Mucosa of gallbladder (tissue), 1 donor: ENCODE measurements at places on chromosomes 7 and 10.

- no peak for DNase-seq
Observed at GRCh38 chr7:73870041-73870492, 9.1 kb downstream of the TMEM270 start.

DNA sequence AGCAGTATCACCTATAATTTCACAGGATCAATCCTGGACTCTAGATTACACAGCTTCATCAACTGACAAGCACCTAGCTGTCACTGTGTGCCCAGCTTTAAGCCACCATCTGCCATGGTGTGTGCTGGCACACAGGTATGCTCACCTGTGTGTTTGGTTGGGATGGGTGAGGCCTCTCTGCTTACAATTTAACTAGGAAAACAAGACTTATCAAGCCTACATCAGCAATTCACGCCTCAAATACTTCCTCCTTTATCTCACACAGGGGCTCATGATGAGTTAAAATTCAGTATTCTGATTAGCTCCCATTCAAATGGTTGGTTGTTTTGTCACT is 608.2 kb downstream of the PARD3 start:
- no peak for DNase-seq

- DNase-seq: no peak
Observed at GRCh38 chr7:11331128-11332102, 357.7 kb downstream of the PHF14 start.

GRCh38 chr10:11083051-11083450 is 65.4 kb downstream of the CELF2 start:
- no peak for DNase-seq

DNA sequence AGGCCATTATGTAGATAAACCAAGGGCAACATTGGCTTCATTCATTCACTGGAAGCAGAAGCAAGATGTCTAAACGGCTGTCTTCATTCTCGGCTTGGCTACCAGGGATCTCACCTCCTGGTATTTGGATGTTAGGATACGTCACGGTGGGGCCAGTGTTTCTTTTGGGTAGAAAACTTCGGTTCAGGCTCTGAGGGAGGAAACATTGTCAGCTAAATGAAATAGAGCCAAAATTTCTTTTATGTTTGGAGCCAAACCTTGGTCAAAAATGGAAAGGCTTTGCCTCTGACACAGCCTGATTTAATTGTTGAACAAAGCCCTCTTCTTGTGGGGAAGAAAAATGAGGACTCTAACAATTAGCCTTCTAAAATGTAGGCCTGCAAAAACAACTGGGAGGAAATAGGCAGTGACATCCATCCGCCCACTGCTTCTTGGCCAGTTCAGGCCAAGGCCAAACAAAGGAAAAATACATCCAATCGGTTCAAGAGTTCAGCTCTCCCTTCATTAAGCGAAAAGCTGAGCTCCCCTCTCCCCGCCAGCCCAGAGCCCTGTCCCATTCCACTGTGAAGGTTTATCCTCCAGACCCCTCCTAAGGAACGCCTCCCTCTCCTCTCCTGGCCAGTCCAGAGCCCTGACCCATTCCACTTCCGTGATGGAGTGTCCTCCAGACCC is 44.4 kb downstream of the PFKFB3 start:
- no peak for DNase-seq

DNA sequence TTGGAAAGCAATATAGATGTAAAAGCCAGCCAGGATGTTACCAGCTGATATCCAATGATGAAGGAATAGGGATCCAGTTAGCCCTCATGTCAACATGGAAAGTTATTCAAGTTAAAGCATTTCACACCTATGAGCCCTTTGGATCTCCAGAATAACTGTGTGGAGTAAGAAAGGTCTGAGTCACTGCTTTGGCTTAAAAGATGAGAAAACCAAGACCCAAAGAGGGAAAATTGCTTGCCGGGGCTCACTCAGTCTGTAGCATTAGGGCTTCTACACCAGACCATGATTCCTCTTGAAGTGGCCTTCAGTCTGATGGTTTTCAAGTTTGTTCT is 12.6 kb downstream of the LSM5 start:
- no peak for DNase-seq

- DNase-seq: no peak
Observed at GRCh38 chr7:155002411-155003091, 373 bp downstream of the PAXIP1 start.
